CD4-positive, alpha-beta T cell treated with Interleukin-21 for 1 hour (primary cell): ENCODE measurements at places on chromosomes 1 and 21.

GRCh38 chr1:89382479-89382878 lies 18.6 kb downstream of the GBP6 start:
- DNase-seq, result no peak

- DNase-seq, result no peak
These were observed 364 bp downstream of the GOLPH3L start for GRCh38 chr1:150696590-150696989.

DNA sequence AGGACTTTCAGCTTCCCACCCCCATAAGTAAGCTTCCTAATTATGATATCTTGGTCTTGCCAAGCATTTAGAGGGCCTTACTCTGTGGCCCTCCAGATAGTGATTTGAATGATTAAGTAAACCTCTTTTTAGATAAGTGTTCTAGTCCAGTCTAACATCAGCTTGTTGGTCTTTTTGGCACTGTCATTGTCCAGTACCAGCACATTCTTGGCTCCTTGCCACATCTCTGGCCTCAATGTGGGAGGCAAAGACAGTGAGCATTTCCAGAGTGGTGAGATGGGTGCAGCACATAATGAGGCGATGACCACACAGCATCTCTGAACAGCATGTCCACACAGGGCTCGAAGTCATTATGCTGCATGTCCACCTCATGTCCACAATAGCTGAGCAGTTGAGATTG lies 6.1 kb downstream of the CAPZA1 start:
- no peak for DNase-seq

- no peak for DNase-seq
These were observed 45.8 kb downstream of the SLC25A24 start for GRCh38 chr1:108154314-108154713.
